NCI-H1694 treated with DMSO at 0.1 percent for 48 hours (cell line): ENCODE measurements at places on chromosomes 7 and 10.

DNA sequence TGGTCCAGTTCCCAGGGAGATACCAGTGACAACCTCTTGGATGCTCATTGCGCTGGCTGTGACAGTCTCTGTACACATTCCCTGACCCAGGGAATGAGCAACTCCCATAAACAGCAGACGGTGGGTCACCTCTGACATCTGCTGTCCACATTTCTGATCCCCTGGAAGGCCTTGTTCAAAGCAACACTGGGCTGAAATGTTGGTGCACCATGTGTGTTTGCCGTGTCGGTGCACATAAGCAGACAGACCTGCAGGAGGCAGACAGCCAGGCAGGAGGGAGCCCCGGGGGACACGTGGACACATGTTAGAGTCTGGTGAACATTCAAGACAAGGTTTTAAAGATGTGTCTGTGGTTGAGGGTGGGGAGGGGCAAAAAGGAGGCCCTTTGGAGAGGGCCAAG lies 254.9 kb downstream of the PLXNA4 start:
- DNase-seq = peak; percentile 59

- no peak for DNase-seq
Measured at GRCh38 chr7:105760551-105761447, 115.6 kb downstream of the ATXN7L1 start.

DNA sequence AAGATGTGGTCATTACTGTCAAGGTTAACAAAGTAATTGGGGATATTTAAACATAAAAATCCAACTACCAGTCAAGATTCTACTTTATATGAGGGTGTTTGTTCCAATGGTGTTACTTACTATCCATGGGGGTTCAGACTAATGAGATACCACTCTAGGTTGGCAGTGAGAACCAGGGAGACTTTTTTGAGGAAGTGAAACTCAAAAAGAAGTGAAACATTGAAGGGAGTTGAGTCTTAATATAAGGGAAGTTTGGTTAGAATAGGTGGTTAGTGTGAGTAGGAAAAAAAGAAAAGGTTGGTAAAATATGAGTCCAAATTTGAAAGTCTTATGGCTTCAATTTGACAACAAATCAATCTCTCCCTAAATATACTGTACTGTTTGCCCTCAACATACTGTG lies 123.6 kb upstream of the ANK3 start:
- DNase-seq = no peak

GRCh38 chr7:33196221-33196620 lies 66.9 kb downstream of the BBS9 start:
- DNase-seq = no peak

- DNase-seq = no peak
Measured at GRCh38 chr7:7017707-7018280, 164.6 kb upstream of the C1GALT1 start.

DNA sequence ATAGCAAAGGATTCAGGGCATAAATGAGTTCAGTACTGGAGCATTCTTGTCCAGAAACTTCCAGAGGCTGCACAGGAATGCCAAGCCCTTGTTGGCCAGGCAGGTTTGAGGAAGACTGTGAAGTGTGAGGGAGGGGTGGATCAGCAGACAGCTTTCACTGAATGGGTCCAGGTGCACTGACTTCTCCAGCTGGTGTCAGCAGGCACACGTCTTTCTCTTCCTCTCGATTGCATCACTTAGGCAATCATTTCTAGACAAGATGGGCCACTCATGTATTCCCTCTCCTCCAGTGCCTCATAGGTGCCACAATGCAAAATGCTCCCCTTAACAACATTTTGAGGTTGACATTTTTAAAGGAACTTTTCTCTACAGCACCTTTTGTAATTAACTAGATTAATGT lies 15.6 kb upstream of the PLEKHS1 start:
- DNase-seq = no peak

- no peak for DNase-seq
Measured at GRCh38 chr10:44891721-44892120, 19.4 kb upstream of the TMEM72 start.

DNA sequence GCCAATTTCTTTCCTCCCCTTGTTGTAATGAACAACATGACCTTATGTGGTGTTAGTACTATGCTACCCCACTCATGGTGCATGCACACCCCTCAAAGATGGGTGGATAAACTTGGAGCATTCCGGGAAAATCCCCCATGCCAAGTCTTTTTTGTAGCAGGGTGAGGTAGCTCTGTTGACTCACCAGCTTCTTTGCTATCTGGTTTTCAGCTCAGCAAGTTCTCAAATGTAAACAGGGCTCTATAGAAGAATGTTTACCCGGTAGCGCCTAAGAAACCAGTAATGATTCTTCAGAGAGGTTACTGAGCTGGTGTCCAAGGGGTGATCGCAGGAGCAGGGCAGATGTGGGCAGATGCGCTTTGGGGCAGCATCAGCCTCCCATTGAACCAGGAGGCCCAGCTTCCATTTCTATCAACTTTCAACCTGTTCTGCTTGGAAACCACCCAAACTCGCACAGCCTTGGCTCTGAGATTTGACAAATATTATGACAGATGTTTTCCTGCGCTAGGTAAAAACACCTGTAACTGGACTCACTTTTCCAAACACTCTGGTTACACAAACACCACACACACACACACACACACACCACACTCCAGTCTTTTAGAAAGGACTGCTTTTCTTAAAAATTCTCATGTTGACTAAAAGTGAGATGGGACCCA lies 87.8 kb downstream of the ZRANB1 start:
- no peak for DNase-seq

DNA sequence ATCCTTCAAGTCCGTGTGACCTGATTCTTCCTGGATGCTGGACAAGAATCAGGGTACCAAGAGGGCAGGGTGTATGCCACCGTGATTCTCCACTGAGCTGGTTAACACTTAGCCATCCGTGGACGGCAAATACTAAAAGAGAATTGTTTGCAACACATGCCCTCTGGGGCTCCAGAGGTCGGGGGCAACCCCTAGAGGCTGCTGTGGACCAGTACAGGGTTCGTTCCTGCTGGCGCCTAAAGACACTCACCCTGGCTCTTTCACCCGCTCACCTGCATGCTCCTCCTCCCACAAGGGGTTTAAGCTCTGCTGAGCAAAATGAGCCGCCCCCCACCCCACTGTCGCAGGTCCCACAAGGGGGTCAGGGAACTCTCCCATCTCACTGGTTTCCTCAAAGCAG lies 148.7 kb upstream of the ITGB1 start:
- no peak for DNase-seq

DNA sequence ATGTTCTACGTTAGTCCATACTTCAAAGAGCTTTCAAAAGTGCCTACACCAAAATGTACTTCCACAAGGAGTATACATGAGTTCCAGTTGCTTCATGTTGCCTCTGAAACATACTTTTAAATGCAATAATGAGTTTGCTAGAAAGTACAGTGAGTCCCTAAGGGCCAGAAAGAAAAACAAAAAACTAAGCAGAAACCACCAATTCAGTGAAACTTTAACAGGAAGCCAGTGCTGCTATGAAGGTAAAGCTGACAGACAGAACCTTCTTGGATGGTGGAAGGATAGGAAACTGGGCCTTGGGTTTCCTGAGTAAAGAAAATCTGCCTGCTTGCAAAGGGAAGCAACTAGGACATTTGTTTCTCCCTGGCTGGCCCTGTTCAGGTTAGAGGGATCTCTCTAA lies 104.2 kb downstream of the CTTNBP2 start:
- no peak for DNase-seq

- no peak for DNase-seq
Measured at GRCh38 chr10:46245381-46245900, 41.4 kb upstream of the ANTXRL start.

- no peak for DNase-seq
Measured at GRCh38 chr7:53431901-53432300, 396.5 kb downstream of the POM121L12 start.

DNA sequence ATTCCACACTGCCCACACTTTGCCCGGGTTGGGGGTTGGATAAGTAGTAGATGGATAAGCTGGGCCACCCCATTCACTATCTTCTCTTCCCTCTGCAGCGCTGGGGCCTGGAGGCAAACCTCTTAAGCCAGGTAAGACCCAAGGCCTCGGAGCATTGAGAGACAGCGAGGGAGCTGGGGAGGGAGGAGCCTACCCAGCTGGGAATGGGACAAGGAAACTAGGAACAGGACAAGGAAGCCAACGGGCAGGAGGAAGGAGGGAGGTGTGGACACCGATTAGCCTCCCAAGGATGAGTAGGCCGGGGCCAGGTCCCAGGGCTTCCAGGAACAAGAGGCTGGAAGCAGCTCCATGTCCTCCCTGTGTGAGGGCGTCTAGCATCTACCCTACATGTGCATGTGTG lies 9.6 kb downstream of the ELN start:
- DNase-seq = no peak

DNA sequence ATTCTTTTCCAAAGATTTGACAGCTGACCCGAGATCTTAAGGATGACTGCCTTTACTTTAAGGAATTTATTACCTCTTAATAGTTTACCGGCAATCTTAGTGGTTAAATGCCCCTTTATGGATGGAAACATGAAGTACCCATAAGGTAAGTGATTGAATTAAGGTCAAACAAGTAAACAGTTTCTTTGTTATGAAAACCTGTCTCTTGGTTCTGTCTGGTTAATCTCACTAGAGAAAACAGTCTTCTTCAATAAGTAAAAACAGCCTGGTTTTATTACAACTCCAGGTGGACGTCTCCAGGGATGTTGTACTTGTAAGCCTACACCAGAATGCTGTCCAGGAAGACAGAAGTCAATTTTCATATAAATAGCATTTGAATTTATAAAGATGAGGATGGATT lies 161.8 kb upstream of the MTPN start:
- DNase-seq = no peak

DNA sequence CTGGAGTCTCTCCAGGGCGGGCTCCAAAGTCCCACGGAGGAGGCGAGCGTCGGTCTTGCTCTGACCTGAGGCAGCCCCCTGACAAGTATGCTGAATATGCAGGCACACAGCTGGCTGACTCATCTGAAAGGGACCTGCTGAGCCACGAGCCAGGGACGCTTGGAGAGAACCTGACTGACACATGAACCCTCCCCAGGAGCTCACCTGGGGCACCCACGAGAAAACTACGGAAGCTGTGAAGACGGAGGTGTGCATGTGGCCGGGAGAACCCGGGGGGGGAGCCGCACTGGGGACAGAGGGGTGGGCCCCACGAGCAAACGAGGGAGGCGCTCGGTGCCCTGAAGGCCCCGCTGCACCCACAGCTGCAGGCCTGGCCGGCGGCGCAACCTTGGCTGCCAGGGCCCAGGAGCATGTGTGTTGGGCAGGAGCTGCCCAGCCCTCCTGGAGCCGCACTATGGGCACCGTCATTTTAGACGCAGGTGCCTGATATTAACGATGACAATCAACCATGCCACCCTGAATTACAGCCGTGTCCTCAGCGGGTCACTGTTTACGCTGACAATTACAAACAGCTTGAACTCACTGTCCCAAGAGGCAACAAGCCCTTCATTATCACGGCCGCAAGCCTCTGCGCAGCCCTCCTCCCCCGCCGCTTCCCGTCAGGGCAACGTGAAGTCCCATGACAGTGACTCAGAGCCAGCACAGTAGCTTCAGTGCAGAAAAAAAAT lies 64.7 kb downstream of the DIP2C start:
- DNase-seq = no peak

DNA sequence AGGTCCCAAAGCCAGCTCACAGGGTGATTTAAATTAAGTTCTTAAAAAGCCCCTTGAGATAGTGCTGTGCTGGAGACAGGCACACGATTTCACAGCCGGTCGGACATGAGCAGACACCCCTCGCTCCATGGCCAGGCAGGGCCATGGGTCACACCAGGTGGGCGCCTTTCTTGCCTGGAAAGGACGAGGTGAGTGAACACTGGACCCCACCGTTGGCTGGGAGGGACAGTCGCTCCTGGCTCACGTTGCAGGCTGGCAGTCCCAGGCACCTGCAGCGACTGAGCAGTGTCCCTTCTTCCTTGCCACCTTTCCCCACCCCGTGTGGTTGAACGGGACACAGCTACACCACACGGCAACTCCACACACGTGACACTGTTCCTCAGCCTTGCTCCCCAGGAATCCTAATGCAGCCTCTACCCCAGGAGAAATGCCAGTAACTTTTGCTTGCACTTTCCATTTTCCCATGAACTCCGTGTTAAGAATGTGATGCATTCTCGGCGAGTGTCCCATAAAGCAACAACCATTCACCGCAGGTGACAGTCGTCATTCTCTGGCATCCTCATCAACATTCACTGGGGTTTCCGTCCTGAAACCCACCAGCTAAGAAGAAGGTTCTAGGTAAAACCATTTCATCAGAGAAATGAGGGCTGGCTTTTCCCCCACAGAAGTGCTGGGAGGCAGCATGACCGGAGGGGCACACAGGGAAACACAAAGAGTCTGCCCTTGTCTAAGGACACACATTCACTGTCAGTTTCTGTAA lies 217.4 kb downstream of the ZMYND11 start:
- no peak for DNase-seq

GRCh38 chr7:100544967-100545359 lies 6.0 kb downstream of the AGFG2 start:
- DNase-seq = no peak

- peak; percentile 41 for DNase-seq
Measured at GRCh38 chr10:99975942-99976809, 33.6 kb downstream of the DNMBP start.
